Activated T-helper 1 cell treated with anti-CD3 and anti-CD28 coated beads, Interleukin-2, amount 50 U/mL, for 16 hours (primary cell): ENCODE measurements at places on chromosomes 4 and X.

DNA sequence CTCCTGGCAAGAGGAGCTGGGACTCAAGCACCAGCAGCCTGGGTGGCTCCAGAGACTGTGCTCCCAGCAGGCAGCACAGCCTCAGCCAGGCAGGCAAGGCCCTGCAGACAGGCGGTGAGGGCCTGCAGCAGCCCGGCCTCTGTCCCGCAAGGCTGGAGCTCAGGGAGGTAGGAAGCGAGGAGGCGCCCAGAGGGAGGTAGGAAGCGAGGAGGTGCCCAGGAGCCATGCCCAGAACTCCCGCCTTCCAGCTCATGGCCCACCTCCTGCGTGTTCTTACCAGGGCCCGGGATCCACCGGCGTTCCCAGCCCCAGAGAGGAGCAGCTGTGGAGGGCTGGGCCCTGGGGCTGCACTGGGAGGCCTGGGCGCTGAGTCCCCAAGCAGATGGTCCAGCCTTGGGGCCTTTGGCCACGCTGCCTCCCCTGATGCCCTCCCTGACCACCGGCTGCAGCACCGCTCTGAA lies 133.1 kb downstream of the HMX1 start:
- DNase-seq, result no peak

DNA sequence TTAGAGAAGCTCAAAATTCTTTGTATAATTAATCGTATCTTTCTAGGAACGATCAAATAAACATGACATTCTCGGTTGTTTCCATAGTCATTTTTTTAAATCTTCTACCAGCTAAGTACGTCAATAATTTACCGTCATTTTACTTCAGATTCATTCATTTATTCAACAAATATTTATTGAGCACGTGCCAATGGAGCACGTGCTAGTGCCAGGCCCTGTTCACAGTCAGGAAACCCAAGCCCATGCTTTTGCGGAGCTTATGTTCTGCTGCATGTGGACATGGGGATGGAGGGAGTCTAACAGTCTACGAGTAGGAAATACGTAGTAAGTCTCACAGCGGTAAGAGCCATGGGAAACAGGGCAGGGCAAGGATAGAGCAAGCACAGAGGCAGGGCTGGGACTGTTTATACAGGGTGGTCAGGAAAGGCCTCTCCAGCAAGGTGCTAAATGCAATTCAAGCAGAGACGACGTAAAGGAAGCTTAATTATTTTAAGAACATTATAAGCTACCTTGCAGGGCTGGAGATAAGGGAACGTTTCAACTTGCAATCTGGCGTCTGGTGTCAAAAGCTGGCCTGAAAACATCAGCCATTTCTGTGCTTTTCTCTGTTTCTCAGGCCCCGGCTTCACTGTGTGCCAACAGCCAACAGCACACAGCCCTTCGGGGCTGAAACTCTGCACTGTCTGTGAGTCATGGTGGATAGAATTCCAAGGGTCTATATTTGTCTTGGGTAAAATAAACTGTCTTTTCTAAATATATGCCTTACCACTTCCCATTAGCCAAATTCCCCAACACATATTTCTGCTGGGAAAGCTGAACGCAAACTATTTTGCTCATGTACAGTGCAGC lies 517.1 kb upstream of the ZFP42 start:
- DNase-seq, result no peak

DNA sequence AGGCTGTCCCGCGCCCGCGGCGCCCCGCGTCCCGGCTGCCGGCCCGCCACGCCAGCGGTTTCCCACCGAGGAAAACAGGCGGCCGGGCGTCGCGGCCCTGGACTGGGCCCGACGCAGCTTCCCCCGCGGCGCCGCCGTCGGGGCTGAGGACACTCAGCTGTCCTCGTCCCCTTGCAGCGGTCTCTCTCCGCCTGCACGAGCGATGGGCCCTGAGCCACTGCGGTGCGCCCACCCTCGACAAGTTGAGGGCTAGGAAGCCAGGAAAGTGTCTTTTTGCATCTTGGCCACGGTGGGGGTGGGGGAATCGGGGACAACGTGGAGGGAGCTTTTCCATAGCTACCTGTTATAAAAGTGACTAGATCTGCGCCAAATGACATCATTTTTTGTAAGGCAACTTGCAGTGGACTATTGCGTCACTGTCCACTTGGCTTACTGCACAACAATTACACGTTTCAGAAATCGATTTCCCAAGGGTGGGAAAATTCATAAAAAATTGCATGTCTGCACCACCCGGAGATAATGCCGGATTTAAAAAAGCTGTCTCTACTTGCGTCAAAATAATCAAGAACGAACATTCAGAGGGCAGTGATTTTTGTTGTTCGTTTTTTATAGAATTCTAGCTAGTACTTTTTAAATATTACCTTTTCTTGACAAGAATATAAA lies 1.1 kb downstream of the KLHL15 start:
- DNase-seq, result no peak

DNA sequence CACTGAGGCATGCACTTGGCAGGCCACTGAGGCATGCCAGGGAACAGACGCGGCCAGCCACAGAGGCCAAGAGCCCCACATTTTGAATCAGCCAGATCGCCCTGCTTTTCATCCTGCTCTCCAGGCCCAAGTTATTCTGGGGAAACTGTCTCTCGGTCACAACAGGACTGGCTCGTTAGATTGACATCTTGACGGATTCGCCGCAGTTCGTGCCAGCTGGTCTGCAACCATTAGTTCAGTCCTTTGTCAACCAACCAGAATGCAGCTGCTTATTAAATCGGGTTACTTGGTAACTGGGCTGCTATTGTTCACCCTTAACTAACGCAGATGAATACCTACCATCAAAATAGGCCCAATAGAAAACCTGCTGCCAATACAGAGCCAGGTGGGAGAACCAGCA lies 16.7 kb downstream of the CLDN34 start:
- no peak for DNase-seq

GRCh38 chr4:39442998-39443397 lies 15.7 kb downstream of the RPL9 start:
- DNase-seq, result no peak

DNA sequence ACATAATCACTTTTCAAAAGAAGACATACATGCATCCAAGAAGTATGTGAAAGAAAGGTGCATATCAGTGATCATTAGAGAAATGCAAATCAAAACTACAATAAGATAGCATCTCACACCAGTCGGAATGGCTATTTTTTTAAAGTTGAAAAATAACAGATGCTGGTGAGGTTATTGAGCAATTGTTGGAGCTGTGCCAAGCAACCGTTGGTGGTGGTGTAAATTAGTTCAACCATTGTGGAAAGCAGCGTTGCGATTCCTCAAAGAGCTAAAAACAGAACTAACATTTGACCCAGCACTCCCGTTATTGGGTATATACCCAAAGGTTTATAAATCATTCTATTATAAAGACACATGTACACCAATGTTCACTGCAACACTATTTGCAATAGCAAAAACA lies 14.2 kb downstream of the COX7B2 start:
- no peak for DNase-seq

DNA sequence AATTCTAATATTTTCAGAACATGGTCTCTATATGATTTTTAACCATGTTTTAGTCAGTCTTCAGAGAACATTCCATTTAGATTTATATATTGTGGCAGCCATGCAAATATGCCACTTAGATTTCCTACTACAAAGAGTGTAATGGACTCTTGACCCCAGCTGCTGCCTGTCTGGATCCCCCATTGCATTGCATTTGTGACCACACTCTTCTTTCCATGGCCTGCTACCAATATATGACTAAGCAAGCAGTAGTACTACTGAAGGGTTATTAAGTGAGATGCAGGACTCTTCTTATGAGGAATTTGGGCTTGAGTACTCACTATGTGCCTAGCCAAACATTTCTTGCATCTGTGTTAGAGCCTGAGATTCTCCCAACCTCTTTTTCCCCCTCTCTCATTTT lies 306.8 kb downstream of the PDHA2 start:
- no peak for DNase-seq

- DNase-seq, result no peak
These were observed 49.5 kb downstream of the ING2 start for GRCh38 chr4:183554346-183554686.

DNA sequence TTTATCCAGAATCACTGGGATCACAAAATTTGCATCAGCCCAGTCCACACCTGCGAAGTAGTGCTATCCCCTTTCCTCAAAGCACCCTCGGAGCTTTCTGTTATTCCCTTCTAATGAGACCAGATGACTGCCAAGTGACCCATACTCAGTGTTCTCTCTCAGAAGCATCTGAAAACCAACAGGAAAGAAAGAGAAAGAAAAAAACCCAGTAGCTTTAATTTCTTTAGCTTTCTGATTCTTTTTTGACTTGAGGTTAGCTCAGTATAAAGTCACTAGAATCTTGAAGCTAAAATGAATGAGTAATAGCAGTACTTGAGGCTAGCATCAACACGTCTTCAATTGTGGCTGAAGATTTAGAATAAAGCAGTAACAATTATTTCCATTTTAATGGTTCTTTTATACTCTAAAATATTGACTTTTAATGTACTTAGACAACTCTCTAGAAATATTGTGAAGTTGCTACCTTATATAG lies 124.4 kb downstream of the ANK2 start:
- DNase-seq, result no peak

DNA sequence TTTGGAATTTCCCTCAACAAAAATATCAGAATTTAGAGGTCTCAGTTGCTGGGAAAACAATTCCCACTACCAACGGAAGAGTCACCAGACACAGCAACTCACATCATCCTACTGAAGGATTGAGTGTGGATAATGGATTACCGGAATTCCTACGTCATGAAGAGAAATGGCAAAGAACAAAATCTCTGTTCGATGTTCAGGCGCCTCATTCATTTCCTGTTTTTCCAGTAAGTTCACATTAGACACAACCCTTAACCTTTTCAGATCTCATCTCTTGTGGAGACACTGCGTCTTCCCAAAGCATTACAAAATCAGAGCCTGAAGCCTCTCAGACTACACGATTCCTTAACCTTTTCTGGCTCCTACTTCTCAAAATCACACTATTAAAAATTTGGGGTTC lies 58.5 kb upstream of the CPEB2 start:
- DNase-seq, result no peak

DNA sequence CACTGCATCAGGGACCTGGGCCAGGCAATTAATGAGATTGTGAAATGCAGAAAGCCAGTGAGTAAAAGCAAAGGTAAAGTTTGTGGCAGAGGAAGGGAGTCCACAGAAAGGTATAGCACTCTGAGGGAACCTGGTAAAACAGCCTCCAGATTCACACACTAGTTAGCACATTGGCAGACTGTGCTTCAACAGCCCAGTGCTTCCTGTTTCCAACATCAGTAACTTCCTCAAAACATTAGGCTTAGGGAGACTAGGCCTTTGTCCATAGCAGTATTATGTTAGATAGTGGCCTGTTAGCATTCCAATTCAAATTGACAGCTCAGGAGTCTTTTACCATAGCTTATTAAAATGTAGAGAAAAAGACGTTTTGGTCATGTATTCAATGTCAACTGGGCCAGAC lies 582.6 kb upstream of the ACTRT1 start:
- DNase-seq, result no peak

- DNase-seq, result no peak
These were observed at the start of gene SH3D19 for GRCh38 chr4:151325111-151325948. Gene SH3D19 (minus strand): TSS chr4:151325605. CDS start chr4:151325352, 253 bp downstream.

GRCh38 chr4:138611721-138612120 lies 369.6 kb upstream of the SLC7A11 start:
- DNase-seq, result no peak

DNA sequence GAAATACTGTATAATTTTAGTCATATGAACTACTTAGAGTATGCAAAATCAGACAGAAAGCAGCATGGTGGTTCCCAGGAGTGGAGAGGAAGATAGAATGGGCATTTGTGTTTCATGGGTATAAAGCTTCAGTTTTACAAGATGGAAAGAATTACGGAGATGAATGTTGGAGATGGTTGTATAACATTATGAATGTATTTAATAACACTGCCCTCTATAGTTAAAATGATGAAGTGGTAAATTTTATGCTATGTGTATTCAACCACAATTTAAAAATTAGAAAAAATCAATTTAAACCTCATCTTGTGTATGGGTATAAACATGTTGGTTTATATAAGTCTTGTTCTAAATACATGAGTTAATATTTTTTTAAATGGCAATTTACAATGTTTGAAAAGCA lies 521.1 kb downstream of the FSTL5 start:
- DNase-seq, result no peak

DNA sequence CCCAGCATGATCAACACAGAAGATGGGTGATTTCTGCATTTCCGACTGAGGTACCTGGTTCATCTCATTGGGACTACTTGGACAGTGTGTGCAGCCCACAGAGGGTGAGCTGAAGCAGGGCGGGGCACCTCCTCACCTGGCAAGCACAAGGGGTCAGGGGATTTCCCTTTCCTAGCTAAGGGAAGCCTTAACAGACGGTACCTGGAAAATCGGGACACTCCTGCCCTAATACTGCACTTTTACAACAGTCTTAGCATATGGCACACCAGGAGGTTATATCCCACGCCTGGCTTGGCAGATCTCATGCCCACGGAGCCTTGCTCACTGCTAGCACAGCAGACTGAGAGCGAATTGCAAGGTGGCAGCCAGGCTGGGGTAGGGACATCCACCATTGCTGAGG lies 92.9 kb upstream of the GRID2 start:
- DNase-seq, result no peak

- no peak for DNase-seq
These were observed 31.8 kb downstream of the ETNPPL start for GRCh38 chr4:108731006-108731405.

DNA sequence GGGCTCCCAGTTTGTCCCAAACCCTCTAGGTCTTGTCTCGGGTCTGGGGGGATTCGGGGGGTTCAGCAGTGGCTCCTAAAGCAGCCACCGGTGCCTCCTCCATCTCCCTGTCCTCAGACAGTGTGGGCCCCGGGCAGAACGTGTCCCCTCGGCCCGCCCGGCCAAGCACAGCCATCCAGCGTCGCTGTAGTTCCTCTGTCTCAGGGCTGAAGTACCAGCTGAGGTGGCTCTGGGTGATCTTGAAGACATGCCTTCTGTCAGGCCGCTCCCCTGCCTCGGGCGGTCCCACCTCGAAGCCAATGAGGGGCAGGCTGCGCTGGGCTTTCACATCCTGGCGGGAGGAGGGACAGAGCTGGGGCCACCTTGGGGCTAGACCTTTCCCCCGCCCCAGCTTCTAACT lies 5.9 kb downstream of the TSR2 start:
- no peak for DNase-seq

DNA sequence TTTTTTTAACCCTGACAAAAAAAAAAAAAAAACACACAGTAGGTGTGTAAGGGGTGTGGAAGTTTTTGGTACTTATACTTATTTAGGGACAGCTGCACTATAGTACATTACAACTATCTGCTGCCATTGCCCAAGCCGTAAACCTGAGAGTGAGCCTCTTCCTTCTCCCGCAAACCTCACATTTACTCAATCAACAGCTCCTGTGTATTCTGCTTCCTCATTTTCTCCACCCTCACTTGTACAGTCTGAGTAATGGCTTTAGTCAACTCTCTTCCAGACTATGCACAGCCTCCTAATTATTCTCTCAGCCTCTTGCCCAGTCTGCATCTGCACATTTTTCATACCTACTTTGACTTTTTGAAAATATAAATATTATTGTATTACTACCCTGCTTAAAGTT lies 362.0 kb downstream of the ADAM29 start:
- DNase-seq, result no peak

- no peak for DNase-seq
These were observed 314.2 kb downstream of the RAB28 start for GRCh38 chr4:13169731-13170525.

- DNase-seq, result no peak
These were observed 170.0 kb downstream of the RELL1 start for GRCh38 chr4:37516057-37516775.

GRCh38 chrX:8404471-8404870 lies 60.2 kb upstream of the VCX3B start:
- DNase-seq, result no peak
